ENCODE measurements at places on chromosomes 11 and 22.
A peak's percentile ranks its signal among the peaks of the same experiment; 100 is the strongest.

GRCh38 chr22:47854251-47854650 lies 1091.8 kb downstream of the TBC1D22A start:
- DNase-seq, result no peak

DNA sequence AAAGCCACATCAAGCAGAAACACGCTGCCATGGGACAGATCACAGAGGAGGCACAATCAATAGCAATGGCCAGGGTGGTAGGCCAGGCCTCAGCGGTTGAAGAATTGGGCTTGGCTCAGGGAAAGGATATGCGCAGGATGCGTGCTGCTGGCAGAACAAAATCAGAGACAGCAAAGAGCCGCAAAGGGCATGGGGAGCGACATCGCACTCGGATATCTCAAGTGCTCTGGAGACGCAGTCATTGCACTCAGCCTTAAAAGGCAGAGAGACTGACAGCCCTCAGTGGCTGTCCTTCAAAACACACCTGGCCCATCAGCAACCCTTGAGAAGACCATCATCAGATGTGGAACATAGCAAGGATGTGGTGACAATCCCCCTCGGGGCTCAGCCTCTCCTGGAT lies 50.5 kb downstream of the CSNK2A3 start:
- DNase-seq, result no peak

DNA sequence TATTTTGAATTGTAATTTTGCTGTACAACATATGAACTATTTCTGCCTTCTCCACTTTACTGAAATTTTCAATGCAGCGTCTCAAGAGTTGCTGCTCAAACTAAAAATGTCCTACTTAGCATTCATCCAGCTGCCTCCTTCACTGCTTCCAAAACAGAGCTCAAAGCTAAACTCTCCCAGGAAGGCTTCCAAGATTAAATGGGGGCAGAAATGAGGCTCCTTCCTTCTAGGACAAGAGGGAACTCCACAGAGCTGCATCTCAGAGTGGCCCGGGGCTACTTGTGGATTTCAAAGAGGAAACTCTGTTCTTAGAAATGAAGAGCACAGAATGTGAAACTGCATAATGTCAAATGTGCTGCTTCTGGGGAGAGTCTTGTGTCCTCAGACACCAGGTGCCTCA lies 295.9 kb upstream of the NCAM1 start:
- DNase-seq, result no peak

DNA sequence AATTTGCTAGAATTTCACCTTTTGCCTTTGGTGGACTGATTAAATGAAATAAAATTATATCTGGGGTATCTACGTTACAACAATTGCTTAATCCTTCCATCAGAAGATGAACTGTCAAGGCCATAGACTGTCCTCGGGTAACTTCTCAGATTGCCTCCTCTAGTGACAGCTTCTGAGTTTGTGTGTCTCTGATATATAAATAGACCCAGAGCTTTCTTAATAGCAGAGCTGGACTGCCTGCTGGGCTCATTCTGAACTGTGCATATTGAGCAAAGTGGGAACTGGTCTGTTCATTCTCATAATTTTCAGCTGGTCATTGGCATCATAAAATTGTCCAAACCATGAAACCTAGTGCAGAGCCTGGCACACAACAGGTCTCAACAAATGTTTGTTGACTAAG lies 99.1 kb upstream of the GRAMD1B start:
- DNase-seq, result no peak

- DNase-seq, result no peak
Observed at GRCh38 chr11:118927554-118928100, 1.9 kb upstream of the BCL9L start.

GRCh38 chr22:38964989-38965388 lies 7.6 kb downstream of the APOBEC3A start:
- no peak for DNase-seq

GRCh38 chr22:39569066-39569465 lies 1.5 kb upstream of the CACNA1I start:
- no peak for DNase-seq

GRCh38 chr11:45444796-45445195 lies 158.7 kb upstream of the SYT13 start:
- DNase-seq, result no peak

DNA sequence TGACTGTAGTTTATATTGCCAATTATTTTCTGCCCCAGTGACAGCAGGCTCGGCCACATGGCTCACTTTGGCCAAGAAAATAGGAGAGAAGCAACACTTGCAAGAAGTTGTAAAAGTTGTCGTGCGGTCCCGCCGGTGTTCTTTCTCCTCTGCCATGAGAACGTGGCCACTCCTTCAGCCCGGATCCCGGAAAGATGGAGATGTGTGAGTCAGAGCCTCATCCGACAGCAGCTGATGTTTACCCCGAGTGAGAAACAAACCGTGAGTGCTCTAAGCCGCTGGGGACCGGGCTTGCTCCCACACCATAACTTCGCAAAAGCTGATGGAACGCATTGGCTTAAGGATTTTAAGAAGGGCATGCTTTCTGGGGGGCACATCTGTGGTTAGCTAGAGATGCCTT lies 157.0 kb downstream of the CACNA1I start:
- no peak for DNase-seq

DNA sequence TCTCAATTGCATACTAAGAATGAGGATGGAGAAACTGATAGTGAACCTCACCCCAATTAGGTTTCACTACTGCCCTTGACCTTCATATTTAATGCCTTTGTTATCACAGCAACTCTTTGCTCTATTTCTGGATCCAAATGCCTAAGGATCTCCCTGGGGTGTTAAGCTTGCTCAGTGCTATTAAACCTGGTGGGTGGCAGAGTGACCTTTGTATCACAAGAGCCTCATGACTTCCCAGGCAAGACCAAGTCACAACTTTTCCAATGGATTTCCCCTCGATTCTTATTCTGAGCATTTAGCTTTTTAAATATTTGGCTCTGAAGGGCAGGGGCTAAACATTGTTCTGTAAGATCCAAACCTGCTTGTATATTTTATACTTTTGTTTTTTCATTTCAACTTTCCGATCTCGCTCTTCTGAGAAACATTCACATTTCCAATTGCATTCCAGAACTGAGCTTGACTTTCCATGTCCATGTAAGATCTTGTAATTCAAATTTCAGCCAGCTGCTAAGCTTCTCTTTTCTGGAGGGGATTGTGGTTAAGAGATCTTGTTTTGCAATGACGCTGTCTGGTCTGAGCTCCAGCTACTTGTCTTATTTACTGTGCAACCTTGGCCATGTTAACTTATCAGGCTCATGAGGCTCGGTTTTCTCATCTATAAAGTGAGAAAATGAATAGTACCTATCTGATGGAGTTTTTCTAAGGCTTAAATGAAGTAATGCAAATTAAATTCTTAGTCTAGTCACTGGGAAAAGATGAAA lies 6.4 kb upstream of the EHF start:
- peak; percentile 85 for DNase-seq

GRCh38 chr22:40030758-40031095 lies 36.0 kb downstream of the FAM83F start:
- peak; percentile 61 for DNase-seq

DNA sequence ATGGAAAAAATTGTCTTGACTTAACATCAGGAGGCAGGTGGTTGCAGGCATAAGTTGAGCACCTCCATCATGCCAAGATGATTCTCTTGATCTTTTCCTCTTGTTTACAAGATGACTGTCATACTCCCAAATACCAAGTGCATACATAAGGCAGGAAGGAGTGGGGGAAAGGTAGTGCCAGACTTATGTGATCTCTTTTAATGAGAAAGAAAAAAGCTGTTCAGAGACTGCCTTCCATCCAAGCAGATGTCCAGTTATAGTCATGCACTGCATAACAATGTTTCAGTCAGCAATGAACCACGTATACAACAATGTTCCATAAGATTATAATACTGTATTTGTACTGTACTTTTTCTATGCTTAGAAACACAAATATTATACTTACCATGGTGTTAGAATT lies 135.7 kb downstream of the EHF start:
- no peak for DNase-seq

- DNase-seq, result no peak
Observed at GRCh38 chr11:20564846-20565635, 34.4 kb upstream of the SLC6A5 start.

DNA sequence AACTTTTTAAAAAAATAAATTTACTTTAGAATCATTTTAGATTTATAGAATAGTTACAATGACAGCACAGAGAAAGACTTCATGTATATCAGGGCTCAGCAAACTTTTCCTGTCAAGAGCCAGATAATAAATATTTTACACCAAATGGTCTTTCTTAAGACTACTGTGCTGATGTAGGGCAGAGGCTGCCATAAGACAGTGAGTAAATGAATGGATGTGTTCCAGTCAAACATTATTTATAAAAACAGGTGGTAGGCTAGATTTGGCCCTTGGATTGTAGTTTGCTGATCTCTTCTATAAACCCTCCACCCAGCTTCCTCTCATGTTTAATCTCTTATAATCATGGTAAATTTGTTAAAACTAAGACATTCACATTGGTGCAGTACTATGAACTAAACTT lies 33.0 kb downstream of the CECR2 start:
- DNase-seq, result no peak

DNA sequence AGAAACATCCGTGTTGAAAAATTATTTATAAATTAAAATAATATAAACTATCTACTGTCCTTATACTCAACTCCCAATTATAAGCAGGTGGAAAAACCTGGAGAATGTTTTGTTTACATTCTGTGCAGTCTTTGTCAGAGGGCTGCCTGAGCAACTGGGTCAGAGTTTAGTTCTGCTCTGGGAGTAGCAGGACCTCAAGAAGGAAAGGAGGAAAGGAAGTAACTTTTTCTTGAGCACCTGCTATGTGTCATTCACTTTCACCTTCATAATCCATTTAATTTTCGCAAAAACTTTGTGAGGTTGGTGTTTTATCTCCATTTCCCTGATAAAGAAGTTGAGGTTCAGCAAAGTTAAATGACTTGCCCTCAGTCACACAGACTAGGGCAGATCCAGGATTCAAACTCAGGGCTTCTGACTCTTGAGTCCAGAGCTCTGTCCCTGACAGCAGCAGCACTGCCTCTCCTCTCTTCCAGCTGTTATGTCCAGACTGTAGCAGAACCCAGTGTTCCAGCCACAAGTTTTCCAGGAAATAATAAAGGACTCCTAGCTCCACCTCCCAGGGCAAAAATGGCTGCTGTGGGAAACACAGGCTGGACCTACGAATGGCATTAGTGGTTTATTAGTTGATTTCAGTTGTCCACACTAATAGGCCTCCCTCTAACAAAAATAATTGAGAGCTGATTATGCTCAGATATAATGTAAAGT lies 6.4 kb downstream of the CD3E start:
- no peak for DNase-seq

- no peak for DNase-seq
Observed at GRCh38 chr11:10392095-10393079, 62.7 kb upstream of the AMPD3 start.

GRCh38 chr11:67432655-67433349 lies 4.5 kb downstream of the RPS6KB2 start:
- no peak for DNase-seq

GRCh38 chr11:46554213-46555147 lies 39.3 kb downstream of the AMBRA1 start:
- peak; percentile 15 for DNase-seq

- DNase-seq, result no peak
Observed at GRCh38 chr11:83574519-83574918, 288.4 kb upstream of the CCDC90B start.

DNA sequence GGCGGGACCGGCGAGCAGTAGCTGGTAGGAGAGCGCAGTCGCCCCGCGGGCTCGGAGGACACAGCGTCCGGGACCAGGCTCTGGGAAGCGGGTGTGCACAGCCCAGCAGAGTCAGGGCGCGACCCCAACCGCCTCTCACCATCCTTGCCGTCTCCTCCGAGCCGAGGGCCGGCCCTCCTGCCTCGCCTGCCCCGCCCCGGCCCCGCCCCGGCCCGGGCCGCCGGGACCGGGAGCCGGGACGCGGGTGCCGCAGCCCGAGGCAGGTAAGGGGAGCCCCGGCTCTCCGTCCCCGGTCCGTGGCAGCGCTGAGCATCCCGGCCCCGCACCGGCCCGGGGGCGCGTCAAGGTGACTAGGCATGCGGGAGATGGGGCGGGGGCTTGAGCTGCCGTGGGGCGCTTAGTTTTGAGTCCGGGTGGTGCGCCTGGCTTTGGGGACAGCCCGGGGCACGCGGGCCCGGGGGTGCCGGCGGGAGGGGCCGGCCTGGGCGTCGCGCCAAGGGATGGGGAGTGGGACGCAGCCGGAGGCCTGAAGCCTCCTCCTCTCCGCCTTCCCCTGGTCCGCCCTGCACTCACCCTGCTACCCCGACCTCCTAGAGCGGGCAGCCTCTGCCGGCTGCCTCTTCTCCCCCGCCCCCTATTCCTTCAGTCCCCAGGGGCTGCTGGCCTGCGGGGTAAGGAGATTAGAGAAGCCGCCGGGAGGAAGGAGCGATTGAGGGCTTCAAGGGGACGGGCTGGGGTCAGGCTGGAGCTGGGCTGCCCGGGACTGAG lies at the start of gene ABCG4:
Gene ABCG4 (plus strand): TSS at position 35 of the 768 bp plus-strand sequence. CDS start 914 bp downstream, outside the sequence.
- DNase-seq, result no peak

DNA sequence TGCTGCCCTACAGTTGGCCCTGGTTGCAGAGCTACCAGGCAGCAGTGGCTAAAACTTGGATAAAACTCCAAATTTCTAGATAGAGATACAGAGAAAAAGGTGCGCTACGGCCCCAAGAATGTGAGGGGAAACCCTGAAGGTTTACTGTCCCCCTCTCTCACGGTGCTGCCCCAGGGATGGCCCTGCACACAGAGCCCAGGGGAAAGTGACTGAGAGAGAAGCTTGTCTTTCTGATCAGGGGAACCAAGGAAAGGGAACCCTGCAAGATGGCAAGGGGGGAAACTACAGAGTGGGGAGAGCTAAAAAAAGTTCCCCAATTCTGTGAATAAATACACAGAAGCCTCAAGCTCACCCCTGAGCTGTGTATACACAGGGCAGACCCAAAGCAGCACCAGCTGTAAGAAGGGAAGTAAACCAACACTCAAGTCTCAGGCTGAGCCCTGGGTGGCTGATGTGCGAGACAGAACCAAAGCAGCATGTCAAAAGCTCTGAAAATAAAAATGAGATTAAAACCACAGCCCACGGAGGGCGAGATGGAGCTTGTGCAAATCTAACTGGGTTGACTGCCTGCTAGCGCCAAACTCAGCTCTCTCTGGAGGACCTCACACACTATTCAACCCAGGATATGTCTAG lies 22.1 kb downstream of the GNB1L start:
- DNase-seq, result peak; percentile 45

- DNase-seq, result peak; percentile 71
Observed at GRCh38 chr22:46734830-46735453, 3.1 kb downstream of the CERK start.

DNA sequence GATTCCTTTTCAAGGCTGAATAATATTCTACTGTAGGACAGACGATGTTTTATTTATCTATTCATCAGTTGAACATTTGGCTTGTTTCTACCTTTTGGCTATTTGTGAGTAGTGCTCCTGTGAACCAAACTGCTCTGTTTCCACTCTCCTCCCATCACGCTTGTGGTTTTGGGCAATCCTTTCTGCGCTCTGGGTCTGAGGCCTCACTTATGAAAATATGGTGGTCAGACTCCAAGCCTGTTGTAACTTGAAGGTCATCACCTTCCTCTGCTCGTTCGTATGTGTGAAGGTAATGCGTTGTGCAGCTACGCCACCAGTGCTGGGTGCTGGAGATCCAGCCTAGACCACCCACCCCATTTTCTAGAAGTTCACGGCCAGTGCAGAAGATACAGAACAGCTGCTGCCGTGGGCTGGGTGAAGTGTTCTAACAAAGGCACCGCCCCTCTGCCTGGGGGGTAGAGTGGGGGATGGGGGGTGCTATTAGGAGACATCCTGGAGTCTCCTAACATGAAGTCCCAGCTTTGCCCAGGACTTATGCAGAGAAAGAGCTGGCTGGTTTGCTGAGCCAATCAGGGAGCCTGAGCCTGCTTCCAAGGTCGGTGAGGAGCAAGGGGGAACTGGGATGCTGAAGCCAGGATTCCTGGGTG lies 21.0 kb downstream of the PTPN5 start:
- DNase-seq, result no peak

- no peak for DNase-seq
Observed at GRCh38 chr22:17157714-17158113, 1.4 kb downstream of the HDHD5 start.

- DNase-seq, result no peak
Observed at GRCh38 chr11:123304828-123305466, 109.9 kb upstream of the CLMP start.

All from hematopoietic multipotent progenitor cell treated with erythropoietin and hydrocortisone succinate and interleukin-3 and kit ligand, for 4 days (in vitro differentiated cells).